ENCODE measurements at places on chromosomes 16 and 17.

- no peak overlapping the region for H3K27ac ChIP-seq
- H3K36me3 ChIP-seq, result no peaks in the 10 kb centered on the region
- H3K4me1 ChIP-seq, result no peaks in the 10 kb centered on the region
These were observed 36.9 kb downstream of the SNTB2 start for GRCh38 chr16:69223882-69224281.

GRCh38 chr17:29061036-29061435 lies 18.1 kb downstream of the PIPOX start:
- DNase-seq, result no peak
- H3K36me3 ChIP-seq, result no peaks in the 10 kb centered on the region
- H3K27me3 ChIP-seq, result no peaks in the 10 kb centered on the region
- no peaks in the 10 kb centered on the region for H3K4me1 ChIP-seq
- no peak overlapping the region for H3K4me3 ChIP-seq

- no peak for DNase-seq
- H3K27ac ChIP-seq, result no peak overlapping the region
- H3K27me3 ChIP-seq, result no peaks in the 10 kb centered on the region
- no peaks in the 10 kb centered on the region for H3K4me1 ChIP-seq
- no peak overlapping the region for H3K4me3 ChIP-seq
These were observed 190.9 kb upstream of the CDH5 start for GRCh38 chr16:66175636-66176035.

- H3K27ac ChIP-seq, result no peak overlapping the region
- no peaks in the 10 kb centered on the region for H3K4me1 ChIP-seq
- peak overlapping the region; percentile 24 for H3K4me3 ChIP-seq
These were observed 8.3 kb downstream of the MRPL28 start for GRCh38 chr16:361872-362701.

GRCh38 chr16:49701789-49702494 lies 154.0 kb downstream of the ZNF423 start:
- peak; percentile 25 for DNase-seq
- H3K4me1 ChIP-seq, result no peaks in the 10 kb centered on the region
- H3K36me3 ChIP-seq, result no peaks in the 10 kb centered on the region
- no peak overlapping the region for H3K4me3 ChIP-seq
- H3K27ac ChIP-seq, result peak overlapping the region; percentile 63

GRCh38 chr16:52652033-52652432 lies 105.1 kb upstream of the TOX3 start:
- no peak overlapping the region for H3K27ac ChIP-seq
- no peaks in the 10 kb centered on the region for H3K4me1 ChIP-seq
- no peak overlapping the region for H3K4me3 ChIP-seq
- H3K36me3 ChIP-seq, result no peaks in the 10 kb centered on the region
- no peaks in the 10 kb centered on the region for H3K27me3 ChIP-seq

DNA sequence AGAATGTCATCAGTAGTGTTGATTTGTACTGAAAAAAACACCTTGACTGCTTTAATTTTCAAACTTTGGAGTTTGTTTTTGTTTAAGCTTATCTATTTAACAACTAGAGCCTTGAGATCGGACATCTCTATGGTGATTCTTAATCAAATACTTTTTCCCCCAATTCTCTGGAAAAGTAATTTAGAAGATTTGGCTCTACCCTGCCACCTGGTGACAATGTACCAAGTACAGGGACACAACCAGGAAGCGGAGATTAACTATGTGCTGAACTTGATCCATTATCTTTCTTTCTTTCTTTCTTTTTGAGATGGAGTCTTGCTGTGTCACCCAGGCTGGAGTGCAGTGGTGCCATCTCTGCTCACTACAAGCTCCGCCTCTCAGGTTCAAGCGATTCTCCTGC lies 30.8 kb downstream of the USP43 start:
- no peak overlapping the region for H3K27ac ChIP-seq
- no peak for DNase-seq
- no peaks in the 10 kb centered on the region for H3K27me3 ChIP-seq
- no peaks in the 10 kb centered on the region for H3K4me1 ChIP-seq
- no peak overlapping the region for H3K4me3 ChIP-seq
